Hippocampal formation (tissue), 2 donors: ENCODE measurements at places on chromosomes 7 and 10.

GRCh38 chr7:90465816-90466215 lies 3.6 kb upstream of the PTTG1IP2 start:
- DNase-seq: no peak

DNA sequence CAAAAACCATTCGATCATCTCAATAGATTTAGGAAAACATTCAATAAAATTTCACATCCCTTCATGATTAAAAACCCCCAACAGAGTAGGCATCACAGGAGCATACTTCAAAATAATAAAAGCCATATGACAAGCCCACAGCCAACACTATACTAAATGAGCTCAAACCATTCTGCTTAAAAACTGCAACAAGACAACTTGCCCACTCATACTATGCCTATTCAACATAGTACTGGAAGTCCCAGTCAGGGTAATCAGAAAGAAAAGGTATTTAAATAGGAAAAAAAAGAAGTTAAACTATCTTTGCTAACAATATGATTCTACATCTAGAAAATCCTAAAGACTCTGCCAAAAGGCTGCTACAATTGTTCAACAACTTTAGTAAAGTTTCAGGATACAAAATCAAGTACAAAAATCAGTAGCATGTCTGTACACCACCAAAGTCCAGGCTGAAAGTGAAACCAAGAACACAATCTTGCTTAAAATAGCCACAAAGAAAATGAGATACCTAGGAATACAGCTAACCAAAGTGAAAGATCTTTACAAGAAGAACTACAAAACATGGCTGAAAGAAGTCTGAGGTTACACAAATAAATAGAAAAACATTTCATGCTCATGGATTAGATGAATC lies 882.6 kb downstream of the GRM8 start:
- no peak for DNase-seq

DNA sequence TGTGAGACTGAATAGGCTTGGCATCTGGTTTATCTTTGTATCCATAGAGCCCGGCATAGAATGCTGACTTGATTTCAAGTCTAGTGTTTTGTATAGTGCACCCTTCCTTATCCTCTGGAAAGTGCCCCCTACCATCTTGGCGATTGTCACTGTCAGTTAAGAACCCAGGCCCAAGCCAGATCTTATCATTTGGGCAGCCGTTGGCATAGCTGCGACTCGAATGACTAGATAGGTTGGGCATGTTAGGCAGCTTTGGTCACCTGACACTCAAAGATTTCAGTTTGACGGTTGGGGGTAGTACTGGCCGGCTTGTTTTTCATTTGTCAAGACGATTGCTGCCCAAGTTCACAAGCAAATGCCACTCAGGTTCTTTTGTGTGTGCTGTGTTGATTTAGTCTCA lies 6.6 kb downstream of the NIPSNAP2 start:
- DNase-seq: no peak

GRCh38 chr7:36316319-36316718 lies 73.3 kb upstream of the ANLN start:
- DNase-seq: no peak

GRCh38 chr7:99788554-99788953 lies 4.6 kb upstream of the CYP3A4 start:
- DNase-seq: no peak

- DNase-seq: no peak
Observed at GRCh38 chr7:68816491-68816890, 781.8 kb upstream of the AUTS2 start.

DNA sequence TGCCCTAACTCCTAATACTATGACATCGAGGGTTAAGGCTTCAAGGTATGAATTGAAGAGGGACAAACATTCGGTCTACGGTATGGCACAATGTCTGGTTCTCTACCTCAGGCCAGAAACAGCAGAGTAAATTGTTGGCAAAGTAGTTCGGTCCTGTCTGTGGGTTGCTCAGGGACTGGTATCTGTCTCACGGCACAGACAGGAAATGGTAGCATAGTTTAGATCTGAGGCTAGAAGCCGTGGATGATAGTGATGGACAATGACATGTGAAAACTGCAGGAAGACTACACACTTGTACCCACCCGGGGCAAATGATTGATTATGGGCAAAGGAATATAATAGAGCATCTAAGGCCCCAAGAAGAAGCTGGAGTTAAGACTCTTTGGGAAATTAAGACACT lies 106.2 kb downstream of the TWIST1 start:
- DNase-seq: no peak

DNA sequence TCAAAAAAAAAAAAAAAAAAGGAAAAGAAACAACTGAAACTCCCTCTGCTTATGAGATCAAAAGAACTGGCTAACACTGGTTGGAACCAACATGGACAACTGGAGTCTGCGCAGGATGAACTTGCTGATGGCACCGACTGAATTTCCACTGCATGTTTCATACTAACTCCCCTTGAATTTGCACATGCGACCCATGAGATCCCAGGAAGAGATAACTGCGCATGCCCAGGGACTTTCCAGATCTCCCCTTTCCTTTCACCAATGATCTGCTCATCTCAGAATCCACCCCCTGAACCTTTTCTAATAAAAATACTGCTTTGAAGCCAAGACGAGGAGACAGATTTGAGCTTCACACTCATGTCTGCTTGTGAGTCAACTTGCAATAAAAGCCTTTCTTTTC lies 20.7 kb downstream of the LBX1 start:
- DNase-seq: no peak

GRCh38 chr10:79376078-79376628 lies 28.9 kb downstream of the PPIF start:
- no peak for DNase-seq

- DNase-seq: no peak
Observed at GRCh38 chr10:103616705-103617601, 123.4 kb downstream of the NEURL1 start.

DNA sequence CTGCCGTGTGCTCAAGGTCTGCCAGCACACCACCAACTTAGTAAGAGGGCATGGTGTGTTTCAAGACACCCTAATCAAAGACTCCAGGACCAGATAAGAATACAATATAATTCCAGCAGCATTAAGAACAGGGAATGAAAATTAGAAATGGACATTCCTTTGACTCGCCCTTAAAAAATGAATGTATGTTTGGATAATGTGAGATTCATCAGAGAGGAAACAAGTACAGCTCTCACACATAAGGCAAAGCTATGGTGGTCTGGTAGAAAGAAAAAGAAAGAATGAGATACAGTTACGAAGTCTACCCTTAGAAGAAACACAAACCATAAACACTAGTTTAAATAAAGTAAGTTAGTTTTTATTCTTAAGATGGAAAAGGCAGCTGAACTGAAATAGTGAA lies 174.8 kb upstream of the ANK3 start:
- no peak for DNase-seq

DNA sequence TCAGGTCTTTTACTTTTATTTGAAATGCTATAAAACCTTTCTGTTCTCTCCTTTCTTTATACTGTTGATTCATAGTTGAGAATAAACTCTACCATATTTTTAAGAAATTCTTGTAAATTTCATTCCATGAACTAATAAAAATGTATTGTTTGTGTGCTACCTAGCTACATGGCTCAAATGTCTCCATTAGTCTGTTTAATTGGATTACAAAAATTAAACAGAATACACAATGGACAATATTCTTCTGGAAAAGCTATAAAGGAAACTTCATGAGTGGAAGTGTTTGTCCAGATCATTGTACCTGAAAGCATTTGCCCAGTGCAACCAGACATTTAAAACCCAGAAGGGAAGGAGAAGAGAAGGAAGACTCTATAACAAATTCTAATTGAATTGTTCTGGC lies 20.1 kb downstream of the KCND2 start:
- no peak for DNase-seq

- DNase-seq: no peak
Observed at GRCh38 chr10:121830101-121830500, 97.7 kb downstream of the ATE1 start.

GRCh38 chr10:90051474-90051873 lies 350.1 kb downstream of the KIF20B start:
- DNase-seq: no peak

DNA sequence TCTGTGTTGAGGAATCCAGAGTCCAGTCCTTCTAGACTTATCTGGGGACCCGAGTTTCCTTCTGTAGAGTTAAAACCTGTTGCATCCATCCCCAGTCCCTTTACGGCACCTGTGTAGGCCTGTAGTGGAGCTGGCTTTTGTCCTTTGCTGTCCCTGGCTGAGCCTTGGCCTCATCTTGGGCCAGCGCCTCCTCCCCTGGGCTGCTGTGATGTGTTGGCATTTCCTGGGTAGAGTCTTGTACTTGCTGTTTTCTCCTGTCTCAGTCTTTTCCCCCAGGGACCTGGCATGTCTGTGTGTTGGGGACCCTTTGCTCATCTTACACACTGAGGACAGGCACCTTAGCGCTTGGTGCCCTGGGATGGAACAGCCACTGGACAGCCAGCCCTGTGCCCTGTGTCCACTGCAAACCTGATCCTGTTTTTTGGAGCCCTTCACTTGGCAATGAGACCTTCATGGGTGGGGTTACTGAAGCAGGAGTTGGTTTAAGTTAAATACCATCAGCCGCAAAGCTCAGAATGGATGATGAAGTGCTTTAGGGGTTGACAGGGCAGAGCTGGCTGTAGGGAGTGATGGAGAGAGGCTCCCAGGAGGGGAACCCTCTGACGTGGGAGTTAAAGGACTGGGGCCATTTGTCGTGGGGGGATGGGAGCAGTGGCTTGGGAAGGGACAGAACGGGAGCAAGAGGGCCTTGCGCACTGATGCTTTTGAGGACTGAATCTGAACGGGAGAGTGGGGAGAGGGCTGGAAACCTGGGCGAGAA lies 50.9 kb downstream of the CUX1 start:
- no peak for DNase-seq

- no peak for DNase-seq
Observed at GRCh38 chr7:90594751-90595317, 1.3 kb upstream of the CDK14 start.

DNA sequence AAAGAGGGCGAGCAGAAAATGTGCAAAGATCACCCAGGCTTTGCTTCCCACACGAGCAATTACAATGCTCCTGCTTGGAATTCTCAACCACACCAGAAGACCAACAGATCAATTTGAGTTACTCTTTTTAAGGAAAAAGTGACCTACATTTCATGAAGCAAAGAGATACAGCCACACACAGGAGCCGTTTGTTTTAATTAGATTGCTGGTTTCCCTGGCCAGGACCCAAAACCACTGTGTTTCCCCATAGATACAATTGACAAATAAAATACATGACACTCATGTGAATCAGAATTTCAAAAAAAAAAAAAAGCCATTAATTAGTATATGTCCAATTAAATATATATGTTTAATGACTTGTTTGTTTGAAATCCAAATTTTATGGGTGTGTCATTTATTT lies 458.3 kb downstream of the PLXDC2 start:
- no peak for DNase-seq

- no peak for DNase-seq
Observed at GRCh38 chr10:28365840-28366239, 63.0 kb upstream of the MPP7 start.

GRCh38 chr10:88537322-88537721 lies 45.8 kb downstream of the RNLS start:
- DNase-seq: no peak

- no peak for DNase-seq
Observed at GRCh38 chr7:138945154-138945553, 36.0 kb downstream of the KIAA1549 start.

DNA sequence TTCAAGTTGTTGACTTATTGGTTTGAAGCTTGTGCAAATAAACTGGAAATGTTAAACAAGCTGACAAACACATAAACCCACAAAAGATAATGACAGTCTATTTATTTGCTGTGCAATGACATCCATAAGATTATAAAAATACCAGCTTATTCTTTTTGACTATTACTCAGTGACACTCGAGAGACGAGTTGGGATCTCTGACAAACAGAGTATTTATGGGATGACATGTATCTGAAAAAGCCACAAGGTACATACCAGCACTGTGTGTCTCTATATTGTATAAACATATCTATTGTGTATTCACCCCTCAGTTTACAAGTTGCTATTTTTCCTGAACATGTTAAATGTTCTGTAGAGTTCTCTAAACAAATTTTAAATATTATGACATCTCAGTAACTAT lies 88.9 kb downstream of the CHRM2 start:
- DNase-seq: no peak

GRCh38 chr7:105776068-105776790 lies 100.2 kb downstream of the ATXN7L1 start:
- no peak for DNase-seq

DNA sequence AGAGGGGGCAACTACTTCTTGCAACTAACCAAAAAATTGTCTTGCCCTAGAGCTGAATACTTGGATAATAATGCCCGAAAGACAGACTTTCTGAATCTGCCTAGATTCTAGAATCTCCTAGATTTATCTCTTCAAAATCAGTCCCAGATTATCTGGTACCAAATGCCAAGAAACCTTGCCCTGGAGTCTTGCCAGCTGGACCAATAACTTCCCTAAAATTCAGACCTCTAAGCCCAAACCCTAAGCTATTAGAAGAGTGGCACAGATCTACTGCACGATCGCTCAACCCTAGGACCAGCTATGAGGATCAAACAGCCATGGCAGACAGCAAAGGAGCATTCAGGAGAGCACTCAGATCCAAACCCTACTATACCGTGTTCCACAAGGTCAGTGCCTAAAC lies 45.0 kb downstream of the ARMH3 start:
- no peak for DNase-seq

DNA sequence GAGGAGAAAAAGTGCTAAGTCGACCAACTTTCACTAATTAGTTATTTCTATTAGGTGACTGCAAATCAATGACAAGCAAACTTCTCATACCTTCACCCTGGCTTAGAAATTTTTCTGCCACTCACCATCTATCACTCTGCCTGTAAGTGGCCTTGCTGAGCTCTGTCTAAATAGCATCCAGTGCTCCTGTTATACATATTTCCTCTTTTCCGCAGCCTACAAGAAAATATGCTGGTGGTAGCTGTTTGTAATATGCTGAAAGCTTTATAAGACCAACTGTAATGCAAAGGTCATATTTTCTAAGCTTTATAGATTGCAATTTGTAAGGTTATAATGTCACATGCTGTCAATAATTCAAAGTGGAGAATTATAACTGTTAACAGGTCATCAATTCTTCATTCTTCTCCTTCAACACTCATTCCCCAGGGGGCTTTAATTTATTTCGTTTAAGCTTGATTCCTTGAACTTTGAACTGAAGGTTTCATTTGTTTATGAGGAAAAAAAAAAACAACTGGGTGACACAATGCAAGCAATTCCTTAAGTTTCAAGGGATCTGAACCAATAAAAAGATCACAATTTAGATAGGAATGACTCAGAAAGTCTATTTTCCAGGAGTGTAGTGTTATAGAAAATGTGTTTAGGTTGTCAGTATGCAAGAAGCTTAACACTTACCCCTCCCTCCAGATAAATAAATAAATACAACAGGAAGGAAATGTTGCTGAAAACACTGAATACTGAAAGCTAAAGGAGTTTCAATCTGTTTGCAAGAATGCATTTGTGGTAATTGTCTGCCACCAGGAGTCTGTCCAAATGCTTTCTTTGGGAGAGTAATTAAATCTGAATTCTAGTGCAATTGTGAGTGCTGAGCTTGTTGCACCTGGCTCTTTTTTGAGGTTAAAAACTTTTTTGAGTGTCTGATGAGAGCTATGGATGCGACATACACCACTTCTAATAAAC lies 183.7 kb downstream of the SORCS1 start:
- no peak for DNase-seq
